ENCODE measurements at places on chromosomes 3 and 15.

- H3K36me3 ChIP-seq: peaks cover 8% of the 10 kb centered on the region
- H3K27me3 ChIP-seq: no peaks in the 10 kb centered on the region
- no peak for DNase-seq
- H3K4me3 ChIP-seq: no peak overlapping the region
- peaks cover 6% of the 10 kb centered on the region for H3K4me1 ChIP-seq
Observed at GRCh38 chr3:197522183-197522715, 33.5 kb downstream of the BDH1 start.

DNA sequence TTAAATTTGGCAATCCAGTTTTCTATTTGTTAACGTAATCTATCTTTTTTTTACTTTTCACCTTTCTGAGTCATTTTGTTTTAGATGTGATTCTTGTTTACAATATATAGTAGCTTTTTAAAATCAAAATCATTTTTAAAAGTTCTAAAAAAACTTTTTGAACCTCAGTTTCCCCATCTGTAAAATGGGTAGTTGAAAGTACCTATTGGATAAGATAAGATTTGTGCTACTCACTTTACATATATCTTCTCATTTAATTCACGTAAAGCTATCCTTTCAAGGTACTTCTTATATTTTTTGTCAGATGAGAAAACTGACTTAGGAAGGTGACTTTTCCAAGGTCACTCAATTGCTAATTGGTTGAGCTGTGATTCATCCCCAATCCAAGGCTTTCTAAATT is 153.2 kb downstream of the EEFSEC start:
- peaks cover 3% of the 10 kb centered on the region for H3K36me3 ChIP-seq
- no peaks in the 10 kb centered on the region for H3K27me3 ChIP-seq
- DNase-seq: no peak
- H3K4me1 ChIP-seq: peaks cover 11% of the 10 kb centered on the region

DNA sequence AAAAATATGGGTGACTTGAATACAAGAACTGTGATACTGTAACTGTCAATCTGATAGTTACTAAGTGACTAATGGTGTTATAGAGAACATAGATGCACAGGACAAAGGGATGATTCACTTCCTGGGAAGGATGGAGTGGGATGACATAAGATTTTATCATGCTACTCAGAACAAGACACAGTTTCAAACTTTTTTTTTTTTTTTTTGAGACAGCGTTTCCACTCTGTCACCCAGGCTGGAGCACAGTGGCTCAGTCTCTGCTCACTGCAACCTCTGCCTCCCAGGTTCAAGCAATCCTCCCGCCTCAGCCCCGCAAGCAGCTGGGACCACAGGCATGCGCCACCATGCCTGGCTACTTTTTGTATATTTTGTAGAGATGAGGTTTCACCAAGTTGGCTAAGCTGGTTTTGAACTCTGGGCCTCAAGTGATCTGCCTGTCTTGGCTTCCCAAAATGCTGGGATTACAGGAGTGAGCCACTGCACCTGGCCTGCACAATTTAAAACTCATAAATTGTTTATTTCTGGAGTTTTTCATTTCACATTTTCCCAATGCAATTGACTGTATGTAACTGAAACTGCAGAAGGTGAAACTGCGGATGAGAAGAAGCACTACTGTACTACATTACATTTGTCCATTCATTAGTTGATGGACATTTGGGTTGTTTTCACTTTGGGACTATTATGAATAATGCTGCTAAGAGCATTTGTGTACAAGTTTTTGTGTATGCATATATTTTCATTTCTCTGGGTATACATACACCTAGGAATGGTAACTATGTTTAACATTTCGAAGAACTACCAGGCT is 40.6 kb downstream of the ADIPOQ start:
- no peaks in the 10 kb centered on the region for H3K27me3 ChIP-seq
- DNase-seq: no peak
- H3K4me1 ChIP-seq: peaks cover 39% of the 10 kb centered on the region
- H3K36me3 ChIP-seq: peaks cover 3% of the 10 kb centered on the region
- no peak overlapping the region for H3K27ac ChIP-seq

GRCh38 chr3:52695798-52696671 is 9.6 kb downstream of the GLT8D1 start:
- no peaks in the 10 kb centered on the region for H3K27me3 ChIP-seq
- H3K4me3 ChIP-seq: no peak overlapping the region
- no peak for DNase-seq

DNA sequence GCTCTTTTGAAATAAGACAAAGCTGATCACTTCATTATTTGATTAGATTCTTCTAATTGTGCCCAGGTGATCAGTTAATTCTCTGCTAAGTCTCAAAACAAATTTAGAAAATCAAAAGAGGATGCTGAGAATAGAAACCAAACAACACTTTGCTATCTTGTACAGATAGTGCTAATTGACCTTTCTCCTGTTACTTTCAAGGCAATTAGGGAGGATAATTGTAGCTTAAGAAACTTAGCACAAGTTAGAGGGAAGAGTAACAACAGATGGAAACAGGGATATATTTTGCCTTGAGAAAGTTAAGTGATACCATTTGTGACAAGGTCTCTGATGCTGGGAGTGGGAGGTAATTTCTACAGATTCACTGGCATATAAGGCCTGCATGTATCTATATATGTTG is 344.8 kb upstream of the GRM7 start:
- no peak for DNase-seq
- no peak overlapping the region for H3K4me3 ChIP-seq
- H3K27me3 ChIP-seq: no peaks in the 10 kb centered on the region
- H3K36me3 ChIP-seq: no peaks in the 10 kb centered on the region

- peaks cover 33% of the 10 kb centered on the region for H3K27me3 ChIP-seq
- H3K4me3 ChIP-seq: no peak overlapping the region
- no peak overlapping the region for H3K27ac ChIP-seq
- no peaks in the 10 kb centered on the region for H3K4me1 ChIP-seq
- H3K36me3 ChIP-seq: no peaks in the 10 kb centered on the region
Observed at GRCh38 chr3:151837057-151837456, 23.1 kb downstream of the AADAC start.

GRCh38 chr15:98713585-98714001 is 65.3 kb downstream of the IGF1R start:
- no peaks in the 10 kb centered on the region for H3K36me3 ChIP-seq
- H3K4me3 ChIP-seq: no peak overlapping the region
- H3K27me3 ChIP-seq: peaks cover 5% of the 10 kb centered on the region
- H3K4me1 ChIP-seq: peaks cover 7% of the 10 kb centered on the region

All from central memory CD8-positive, alpha-beta T cell (primary cell).